Left kidney (tissue), 8 donors: ENCODE measurements at places on chromosomes 13 and 19. TPM values are rescaled to one million over a fixed set of nuclear protein-coding genes. Genes with fewer than 3 reads are reported as not detected.
A peak's percentile ranks its signal among the peaks of the same experiment; 100 is the strongest.

- no peak for DNase-seq
These were observed 40.1 kb downstream of the IFT88 start for GRCh38 chr13:20607015-20607414.

GRCh38 chr19:43465468-43466120 lies at the start of gene LYPD3:
LYPD3 (minus strand) TSS chr19:43465608; CDS start chr19:43465571, 37 bp downstream.
- DNase-seq: no peak

GRCh38 chr19:13981988-13982501 lies 24.1 kb downstream of the RFX1 start:
- no peak for DNase-seq

DNA sequence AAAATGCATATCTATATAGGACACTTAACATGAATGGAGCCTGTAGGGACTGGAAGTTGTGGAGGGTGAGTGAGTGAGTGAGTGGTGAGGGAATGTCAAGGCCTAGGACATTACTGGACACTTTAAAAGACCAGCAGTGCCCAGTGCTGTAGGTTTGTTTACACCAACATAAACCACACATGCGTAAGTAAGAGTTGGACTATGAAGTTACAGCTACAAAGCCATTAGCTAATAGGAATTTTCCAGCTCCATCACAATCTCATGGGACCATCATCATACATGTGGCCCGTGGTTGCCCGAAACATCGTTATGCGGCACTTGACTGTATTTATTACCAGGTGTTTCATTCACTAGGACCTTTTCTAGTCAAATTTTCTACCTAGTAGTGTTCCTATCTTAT lies 49.2 kb downstream of the LATS2 start:
- DNase-seq: no peak

DNA sequence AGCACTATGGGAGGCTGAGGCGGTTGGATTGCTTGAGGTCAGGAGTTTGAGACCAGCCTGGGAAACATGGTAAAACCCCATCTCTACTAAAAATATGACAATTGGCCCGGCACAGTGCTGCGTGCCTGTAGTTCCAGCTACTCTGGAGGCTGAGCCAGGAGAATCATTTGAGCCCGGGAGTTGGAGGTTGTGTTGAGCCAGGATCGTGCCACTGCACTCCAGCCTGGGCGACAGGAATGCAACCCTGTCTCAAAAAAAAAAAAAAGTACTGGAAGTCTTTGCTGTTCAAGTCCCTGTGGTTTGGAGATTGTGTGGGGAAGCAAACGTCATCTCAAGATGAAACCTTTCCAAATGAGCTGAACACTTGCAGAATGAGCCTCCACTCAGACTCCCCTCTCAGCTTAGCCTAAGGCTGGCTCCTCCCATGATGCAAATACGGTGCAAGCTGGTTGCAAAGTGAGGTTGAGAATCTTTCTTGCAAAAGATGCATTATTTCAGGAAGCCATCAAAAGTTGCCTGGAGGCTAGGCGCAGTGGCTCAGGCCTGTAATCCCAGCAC lies 46.2 kb downstream of the MYO9B start:
- no peak for DNase-seq

GRCh38 chr13:40992678-40993518 lies 26.2 kb downstream of the ELF1 start:
- DNase-seq: no peak

DNA sequence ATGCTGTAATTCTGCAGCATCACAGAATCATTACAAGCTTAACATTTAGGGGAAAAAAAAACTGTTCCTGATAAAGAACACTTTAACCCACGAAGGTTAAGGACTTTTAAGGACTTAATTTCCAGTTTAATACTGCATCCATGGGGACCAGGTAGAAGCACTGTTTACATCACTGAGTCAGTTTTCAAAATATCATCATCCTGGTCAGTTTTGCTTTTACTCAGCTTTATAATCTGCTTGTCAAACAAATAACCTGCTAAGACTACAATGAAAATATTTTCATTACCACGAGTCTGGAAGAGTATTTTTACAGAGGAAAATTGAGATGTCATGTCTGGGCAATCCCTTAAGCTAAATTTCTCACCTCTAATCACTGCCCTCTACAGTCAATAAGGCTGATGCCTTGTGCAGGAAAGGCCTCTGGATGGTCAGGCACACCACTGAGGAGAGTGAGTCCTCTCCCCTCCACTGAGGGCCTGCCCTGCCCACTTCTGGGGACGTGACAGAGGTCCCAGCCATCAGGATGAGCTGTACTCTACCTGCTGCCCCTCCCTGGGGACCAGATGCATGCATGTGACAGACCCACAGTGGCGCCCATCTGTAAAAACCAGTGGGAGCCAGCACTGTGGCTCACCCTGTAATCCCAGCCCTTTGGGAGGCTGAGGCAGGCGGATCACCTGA lies 31.0 kb downstream of the FOXO1 start:
- no peak for DNase-seq

DNA sequence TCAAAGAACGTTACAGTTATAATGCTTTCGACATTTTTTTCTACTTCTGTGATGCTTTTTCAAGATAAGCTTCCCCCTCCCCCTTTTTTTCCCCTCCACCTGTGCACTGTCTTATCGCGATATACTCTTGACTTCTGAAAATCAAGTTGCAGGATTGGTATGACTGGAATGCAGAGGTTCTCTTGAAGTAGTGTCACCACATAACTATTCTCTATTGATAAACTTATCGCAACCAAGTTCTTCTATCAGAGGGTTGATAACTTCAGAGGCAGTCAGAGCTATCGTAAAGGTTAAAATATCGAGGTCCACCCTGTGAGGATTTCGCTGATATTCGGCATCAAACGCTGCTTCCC lies 820 bp downstream of the EID2 start:
- DNase-seq: no peak

DNA sequence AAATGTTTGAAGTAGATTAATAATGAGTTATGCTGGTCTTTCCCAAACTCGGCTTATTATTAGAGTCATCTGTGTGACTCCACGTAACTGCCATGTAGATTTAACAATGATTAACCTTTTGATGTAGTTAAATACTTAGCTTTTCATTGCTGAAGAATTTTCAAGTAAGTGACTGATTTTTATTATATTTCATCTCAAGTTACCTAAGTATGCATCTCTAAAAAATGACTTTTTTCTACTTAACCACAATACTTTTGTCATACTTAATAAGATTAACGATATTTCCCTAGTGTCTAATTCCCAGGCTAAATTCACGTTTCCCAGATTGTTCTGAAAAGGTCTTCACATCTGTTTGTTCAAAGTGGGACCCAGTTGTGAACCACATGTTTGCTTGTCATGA lies 17.8 kb downstream of the BIVM start:
- DNase-seq: no peak

DNA sequence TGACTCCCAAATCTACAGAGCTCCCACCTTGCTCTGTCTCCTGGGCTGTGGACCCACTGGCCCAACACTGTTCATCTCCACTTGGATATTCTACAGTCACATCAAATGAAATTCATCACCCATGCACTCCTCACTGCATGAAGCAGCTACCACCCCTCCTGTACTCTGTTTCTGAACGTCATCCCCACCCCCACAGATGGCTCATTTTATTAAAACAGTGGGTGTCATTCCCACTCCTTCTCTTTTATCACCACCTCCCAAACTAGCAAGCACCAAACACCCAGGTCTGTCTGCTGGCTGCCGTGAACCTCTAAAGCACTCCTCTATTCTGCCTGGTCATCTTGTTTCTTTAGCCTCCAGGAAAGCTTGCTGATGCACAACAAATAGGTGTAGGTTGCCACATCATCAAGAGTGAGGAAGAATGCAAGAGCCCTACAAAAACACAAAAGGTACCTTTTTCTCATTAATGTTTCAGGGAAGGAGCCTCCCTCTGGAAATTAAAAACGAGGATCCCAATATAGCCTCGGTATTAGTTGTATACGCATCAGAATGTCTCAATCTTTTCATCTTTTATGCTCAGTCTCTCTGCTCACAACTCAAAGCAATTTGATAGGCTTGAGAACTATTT lies 91.8 kb downstream of the MIPEP start:
- no peak for DNase-seq

DNA sequence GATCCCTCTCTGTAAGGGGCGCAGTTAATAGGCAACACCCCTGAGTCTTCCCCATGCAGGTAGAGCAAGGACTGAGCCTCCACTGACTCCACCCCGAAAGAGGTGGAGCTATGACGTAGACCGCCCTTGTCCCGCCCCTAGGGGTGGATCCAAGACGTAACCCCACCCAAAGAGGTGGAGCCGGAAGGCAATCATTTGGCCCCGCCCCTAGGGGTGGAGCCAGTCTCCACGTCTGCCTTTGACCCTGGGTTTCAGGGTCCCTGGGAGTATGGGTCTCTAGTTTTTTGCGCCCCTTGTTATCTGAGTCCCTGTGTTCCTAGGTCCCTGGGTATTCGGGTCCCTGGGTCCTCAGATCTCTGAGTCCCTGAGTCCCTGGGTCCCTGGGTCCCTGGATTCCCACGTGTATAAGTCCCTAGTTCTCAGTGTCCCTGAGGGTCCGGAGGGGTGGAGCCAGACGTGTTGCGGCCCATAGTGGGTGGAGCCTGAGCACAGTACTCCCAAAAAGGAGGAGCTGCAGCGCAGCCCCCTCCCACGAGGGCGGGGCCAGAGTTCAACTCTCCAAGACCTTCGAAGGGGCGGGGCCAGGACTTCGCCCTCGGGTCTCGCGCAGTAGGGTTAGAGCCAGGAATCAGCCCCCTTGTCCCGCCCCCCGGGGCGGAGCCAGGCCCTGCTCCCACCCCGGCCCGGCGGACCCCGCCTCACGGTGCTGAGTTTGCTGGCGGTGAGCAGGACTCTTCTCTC lies 5.3 kb downstream of the DENND1C start:
- DNase-seq: peak; percentile 83

DNA sequence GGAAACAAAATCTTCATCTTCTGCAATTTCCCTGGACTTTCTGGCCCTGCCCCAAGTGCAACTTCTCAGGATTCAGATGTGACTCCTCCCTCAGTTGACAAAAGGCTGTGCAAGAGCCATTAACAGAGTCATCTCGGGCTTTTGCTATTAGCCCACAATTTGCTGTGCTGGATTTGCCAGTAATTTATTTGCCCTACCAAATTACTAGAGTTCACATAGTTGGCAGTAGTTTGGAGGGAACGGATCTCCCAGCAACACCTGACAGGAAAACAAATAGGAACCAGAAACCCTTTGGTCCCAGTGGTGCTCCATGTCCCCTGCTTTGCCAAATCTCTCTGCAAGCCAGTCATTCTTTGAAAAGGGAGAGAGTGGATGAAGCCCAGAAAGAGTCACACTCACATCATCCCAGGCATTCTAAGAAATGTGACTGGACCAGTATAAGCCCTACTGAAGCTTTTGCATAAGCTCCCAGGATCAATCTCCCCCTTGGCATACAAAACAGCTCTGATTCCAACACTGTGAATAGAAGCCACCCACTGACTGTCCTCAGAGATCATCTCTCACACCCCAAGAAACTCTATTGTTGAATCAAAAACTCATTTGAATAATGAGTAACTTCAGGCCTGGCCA lies 350.1 kb upstream of the NBEA start:
- no peak for DNase-seq

- DNase-seq: no peak
These were observed 878 bp upstream of the ADAMTSL5 start for GRCh38 chr19:1513499-1514294.

GRCh38 chr19:13260883-13261653 lies 110.9 kb downstream of the IER2 start:
- no peak for DNase-seq

DNA sequence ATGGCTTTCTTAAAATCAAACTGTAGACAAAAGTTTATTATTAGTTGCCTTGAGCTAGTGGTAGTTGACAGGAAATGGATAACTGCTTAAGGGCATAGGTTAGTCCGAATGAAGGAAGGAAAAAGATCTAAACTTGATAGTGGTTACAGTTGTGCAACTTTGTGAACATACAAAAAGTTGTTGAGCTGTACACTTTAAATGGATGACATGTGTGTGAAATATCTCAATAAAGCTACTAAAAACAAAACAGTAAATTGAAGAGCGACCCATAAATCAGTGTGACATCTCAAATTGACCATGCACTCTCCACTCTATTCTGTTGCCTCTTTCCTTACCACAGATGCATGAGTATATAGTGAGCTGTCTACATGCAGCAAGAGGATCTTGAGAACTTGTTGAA lies 1757.8 kb downstream of the PCDH9 start:
- no peak for DNase-seq

GRCh38 chr13:33372251-33372919 lies 86.8 kb upstream of the STARD13 start:
- DNase-seq: no peak

DNA sequence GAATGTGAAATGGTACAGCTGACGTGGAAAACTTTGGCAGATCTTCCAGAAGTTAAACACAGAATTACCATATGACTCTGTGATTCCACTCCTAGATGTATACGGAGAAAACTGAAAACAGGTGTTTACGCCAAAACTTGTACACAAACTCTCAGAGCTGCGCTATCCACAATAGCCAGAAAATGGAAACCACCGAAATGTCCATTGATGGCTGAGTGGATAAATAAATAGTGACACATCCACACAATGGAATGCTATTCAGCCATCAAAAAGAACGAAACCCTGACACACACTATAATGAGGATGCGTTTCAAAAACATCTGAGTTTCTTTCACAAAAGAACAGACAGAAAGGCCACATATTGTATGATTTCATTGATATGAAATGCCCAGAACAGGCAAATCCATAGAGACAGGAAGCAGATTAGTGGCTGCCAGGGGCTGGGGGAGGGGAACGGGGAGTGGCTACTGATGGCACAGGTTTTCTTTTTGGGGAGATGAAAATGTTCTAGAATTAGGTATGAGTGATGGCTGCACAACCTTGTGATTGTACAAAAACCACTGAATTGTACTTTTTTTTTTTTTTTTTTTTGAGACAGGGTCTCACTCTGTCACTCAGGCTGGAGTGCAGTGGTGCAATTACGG lies 33.0 kb downstream of the IL12RB1 start:
- DNase-seq: no peak

- DNase-seq: no peak
These were observed 9.4 kb downstream of the PCDH20 start for GRCh38 chr13:61406275-61406674.

DNA sequence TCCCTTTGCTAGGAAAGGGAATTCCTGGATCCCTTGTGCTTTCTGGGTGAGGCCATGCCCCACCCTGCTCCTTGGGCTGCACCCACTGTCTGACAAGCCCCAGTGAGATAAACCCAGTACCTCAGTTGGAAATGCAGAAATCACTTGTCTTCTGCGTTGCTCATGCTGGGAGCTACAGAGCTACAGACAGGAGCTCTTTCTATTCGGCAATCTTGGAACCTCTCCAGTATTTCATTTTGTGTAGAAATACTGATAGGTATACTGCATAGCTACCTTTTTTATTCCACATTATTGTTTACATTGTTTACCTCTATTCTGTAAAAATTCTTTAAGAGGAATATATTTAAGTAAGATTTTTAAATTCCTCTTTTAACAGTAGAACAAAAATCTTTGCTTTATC lies 302.5 kb upstream of the SLITRK5 start:
- DNase-seq: no peak

REX1BD gene
- 22.5 TPM for polyA plus RNA-seq

TFPT gene
- polyA plus RNA-seq: 14.3 TPM

ZNF418 gene
- 32.8 TPM for polyA plus RNA-seq

TMEM190 gene
- 0.48 TPM for polyA plus RNA-seq

CARM1 gene
- 43.5 TPM for polyA plus RNA-seq

APOC4 gene
- not detected for polyA plus RNA-seq
